ENCODE measurements at places on chromosomes 7 and 10. TPM values are rescaled to one million over a fixed set of nuclear protein-coding genes. Genes with fewer than 3 reads are reported as not detected.

The ADRA2A gene
- total RNA-seq, result 2.3 TPM

The PNLIPRP3 gene
- 0.04 TPM for total RNA-seq

GRCh38 chr10:96288151-96288621 is 16.0 kb upstream of the DNTT start:
- no peak overlapping the region for H3K4me3 ChIP-seq
- H3K27ac ChIP-seq, result no peak overlapping the region
- H3K4me1 ChIP-seq, result no peaks in the 10 kb centered on the region
- no peaks in the 10 kb centered on the region for H3K27me3 ChIP-seq
- H3K36me3 ChIP-seq, result no peaks in the 10 kb centered on the region
- DNase-seq, result no peak

GRCh38 chr7:38592737-38593288 is 38.4 kb downstream of the AMPH start:
- H3K36me3 ChIP-seq, result no peaks in the 10 kb centered on the region
- H3K4me1 ChIP-seq, result no peaks in the 10 kb centered on the region
- DNase-seq, result no peak
- no peaks in the 10 kb centered on the region for H3K27me3 ChIP-seq

DNA sequence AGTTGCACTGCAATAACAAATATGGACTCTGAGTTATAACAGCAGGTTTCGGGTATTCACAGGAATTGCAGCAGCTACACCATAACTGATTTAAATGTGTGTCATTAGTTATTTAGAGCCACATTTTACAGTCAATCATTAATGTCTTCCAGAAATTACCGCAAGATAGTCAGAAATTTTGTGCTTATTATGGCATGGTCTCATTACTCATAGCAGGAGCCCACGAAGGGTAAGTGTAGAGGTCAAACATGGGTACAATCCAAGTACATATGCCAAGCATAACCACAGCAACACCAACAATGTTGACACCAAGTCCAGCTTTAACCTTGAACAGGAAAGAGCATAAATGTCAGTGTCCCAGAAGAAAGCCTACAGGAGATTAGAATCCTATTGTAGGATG is 84.4 kb downstream of the SLC13A1 start:
- no peak for DNase-seq
- no peak overlapping the region for H3K27ac ChIP-seq
- no peak overlapping the region for H3K4me3 ChIP-seq
- no peaks in the 10 kb centered on the region for H3K4me1 ChIP-seq
- no peaks in the 10 kb centered on the region for H3K36me3 ChIP-seq

DNA sequence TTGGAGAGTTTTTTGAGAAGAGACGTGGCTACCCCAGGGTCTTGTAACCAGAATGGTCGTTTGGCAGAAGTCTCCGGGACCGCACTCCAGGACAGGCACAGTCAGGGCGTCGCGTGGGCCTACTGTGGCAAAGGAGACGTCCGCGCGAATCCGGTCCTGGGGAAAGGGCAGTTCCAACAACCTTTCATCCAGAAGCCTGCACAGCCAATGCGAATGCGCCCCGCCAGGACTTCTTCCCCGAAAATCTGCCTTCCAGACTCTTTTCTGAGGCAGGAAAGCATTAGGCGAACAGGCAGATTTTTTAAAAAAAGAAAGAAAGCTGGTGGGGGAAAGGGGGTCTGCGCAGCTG is 2.0 kb downstream of the HPSE2 start:
- H3K4me3 ChIP-seq, result peak overlapping the region; percentile 47
- peaks cover 58% of the 10 kb centered on the region for H3K27me3 ChIP-seq
- no peak for DNase-seq
- H3K27ac ChIP-seq, result no peak overlapping the region
- no peaks in the 10 kb centered on the region for H3K36me3 ChIP-seq
- peaks cover 25% of the 10 kb centered on the region for H3K4me1 ChIP-seq
